Chondrocyte (in vitro differentiated cells): ENCODE measurements at places on chromosomes 6 and 20. TPM values are rescaled to one million over a fixed set of nuclear protein-coding genes. Genes with fewer than 3 reads are reported as not detected.

- no peak for DNase-seq
Observed at GRCh38 chr6:53960311-53960710, 150.9 kb upstream of the MLIP start.

DNA sequence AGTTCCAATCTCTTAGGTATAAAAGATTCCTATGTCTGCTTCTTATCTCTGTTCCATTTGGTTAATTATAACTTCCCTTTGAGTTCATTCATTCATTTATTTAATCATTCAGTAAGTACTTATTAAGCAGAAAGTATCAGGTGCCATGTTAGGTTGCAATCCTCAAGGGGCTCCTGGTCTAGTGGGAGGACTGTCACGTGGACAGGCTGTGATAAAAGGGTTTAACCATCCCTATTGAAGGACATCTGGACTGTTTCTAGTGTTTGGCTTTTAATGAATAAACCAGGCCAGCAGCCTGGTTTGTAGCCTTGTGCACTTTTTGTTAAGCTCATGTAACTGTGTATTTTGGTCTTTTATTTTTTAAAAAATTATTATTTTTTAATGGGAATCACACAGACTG lies 162.1 kb upstream of the OGFRL1 start:
- no peak for DNase-seq

- DNase-seq, result no peak
Observed at GRCh38 chr6:1855890-1856289, 246.2 kb downstream of the FOXC1 start.

GRCh38 chr6:49004801-49005200 lies 458.3 kb downstream of the MMUT start:
- DNase-seq, result no peak

DNA sequence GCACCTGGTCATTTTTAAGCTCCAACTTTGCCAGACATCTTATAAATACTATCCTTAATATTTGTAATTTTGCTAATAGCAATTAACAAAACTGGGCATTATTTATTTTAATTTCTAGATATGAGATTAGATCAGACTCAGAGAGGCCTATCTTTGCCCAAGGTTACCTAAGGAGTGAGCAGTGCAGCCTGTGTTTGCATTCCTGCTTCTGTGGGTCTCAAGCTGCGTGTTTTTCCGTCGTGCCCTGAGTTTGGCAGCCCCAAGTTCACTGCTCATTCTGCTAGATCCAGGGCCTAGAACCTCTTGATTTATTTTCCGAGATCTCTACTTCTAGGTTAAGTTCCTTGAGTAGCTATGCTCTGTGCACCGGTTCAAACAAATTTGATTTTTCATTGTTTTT lies 11.0 kb upstream of the ADGRG6 start:
- DNase-seq, result no peak

Gene PBOV1
- total RNA-seq, result not detected in 3 replicates

GRCh38 chr6:125957845-125958244 lies 1.3 kb downstream of the HINT3 start:
- DNase-seq, result no peak

DNA sequence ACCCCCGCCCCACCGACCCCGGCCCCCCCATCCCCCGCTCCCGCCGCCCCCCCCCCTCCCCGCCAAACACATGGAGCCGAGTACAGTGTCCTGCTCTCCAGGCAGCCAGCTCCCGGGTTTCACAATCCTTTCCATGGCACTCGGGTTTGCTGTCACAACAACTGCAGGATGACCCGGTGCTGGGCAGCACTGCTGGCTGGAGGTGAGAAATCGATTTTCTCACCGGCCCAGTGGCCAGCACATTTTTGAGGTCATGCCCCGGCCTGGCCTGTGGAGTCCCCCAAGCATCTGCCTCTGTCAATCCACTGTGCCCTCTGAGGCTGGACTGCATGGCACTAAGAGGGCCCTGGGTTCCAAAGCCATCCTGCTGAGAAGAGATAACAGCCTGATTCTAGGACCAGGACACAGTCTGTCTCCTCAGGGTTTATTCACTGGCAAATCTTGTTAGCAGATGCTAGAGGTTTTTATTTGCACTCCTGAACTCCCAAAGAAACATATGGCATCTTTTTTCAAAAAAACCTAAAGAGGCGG lies 129.5 kb downstream of the NFATC2 start:
- no peak for DNase-seq

Gene BMP7
- total RNA-seq, result not detected in 3 replicates

- DNase-seq, result no peak
Observed at GRCh38 chr6:30007132-30007764, 53.8 kb upstream of the POLR1H start.

Gene CTCFL
- not detected in 3 replicates for total RNA-seq

- DNase-seq, result no peak
Observed at GRCh38 chr6:165092881-165093595, 216.4 kb downstream of the C6orf118 start.

Gene GSTA1
- total RNA-seq, result not detected in 3 replicates

DNA sequence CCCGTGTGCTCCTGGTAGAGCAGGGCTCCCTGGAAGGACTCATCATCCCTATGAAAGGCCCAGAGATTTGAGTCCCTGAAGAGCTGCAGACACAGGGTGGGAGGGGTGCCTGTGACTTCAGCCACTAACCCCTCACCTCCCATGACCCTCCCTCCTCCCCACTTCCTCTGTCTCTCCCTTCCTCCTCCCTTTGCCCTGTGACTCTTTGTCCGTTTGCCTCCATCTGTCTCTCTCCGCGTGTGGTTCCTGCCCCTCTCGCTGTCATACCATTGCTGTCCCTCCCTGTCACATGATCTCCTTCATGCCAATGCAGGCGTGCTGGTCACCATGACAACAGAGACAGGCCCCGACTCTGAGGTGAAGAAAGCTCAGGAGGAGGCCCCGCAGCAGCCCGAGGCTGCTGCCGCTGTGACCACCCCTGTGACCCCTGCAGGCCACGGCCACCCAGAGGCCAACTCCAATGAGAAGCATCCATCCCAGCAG lies 19.0 kb downstream of the EPB41L1 start:
- no peak for DNase-seq

Gene MLIP
- total RNA-seq, result 1.5 TPM in 1 of 3 replicates, not detected in the others
